ENCODE measurements at places on chromosomes 11 and 22.
A peak's percentile ranks its signal among the peaks of the same experiment; 100 is the strongest.

DNA sequence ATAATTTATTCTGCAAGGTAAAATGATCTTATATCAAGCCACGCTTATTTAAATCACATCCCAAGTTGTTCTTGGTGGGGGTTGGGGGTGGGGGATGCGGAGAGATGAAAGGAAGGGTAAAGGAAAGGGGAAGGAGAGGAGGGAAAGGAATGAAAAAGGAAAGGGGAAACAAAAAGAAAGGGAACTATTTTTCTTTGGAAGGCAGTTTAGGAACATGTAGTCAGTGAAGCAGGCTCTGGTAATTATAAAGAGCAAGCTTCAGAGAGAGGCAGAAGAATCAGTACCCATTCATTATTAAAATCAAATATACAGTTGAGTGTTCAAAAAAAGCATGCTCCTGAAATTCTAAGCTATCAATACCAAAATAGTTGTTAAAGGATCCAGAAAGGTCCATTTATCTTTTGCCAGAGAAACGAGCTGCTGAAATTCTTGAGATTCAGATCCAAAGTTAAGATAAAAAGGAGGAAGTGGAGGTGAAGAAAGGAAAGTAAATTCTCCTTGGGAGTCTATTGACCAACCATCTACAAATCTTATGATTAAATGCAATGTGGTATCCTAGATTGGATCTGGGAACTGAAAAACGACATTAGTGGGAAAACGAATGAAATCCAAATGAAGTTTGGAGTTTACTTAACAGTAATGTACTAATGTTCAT is 107.4 kb downstream of the SGSM3 start:
- no peak for DNase-seq

DNA sequence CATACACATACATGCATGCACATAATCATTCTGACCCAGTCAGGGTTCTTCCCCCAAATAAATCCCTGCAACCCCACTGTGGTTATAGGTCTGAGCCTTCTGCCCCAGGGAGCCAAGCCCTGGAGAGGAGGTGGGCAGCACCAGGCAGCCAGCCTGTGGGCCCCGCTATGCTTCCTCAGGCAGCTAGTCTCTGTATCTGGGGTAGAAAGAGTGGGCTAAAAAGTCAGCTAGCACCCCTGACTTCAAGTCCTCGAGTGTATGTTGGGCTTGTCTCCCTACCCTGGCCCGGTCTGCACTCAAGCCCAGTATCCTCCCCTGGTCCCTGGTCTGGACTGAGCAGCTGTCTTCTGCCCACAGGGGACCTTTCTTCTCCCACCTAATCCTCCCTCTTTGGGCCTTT is 28.0 kb downstream of the KCNQ1OT1 start:
- no peak for DNase-seq

DNA sequence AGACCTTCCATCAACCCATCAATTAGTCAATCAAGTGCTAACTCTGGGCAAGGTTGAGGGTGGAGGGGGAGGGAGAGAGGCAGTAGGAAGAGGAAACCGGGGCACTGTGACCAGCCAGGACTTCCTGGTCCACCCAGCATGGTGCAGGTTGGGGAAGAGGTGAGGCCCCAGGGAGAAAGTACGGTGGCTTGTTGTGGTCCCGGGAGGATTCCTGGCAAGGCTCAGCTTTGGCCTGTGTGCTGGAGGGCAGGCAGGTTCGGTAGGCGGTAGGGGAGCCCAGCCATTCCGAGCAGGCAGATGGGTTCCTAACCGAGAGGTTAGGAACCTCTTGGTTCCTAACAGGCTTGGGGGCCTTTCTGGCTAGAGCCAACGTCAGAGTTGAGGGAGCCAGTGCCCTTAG is 10.8 kb downstream of the ST14 start:
- DNase-seq: no peak

- no peak for DNase-seq
These were observed 96.1 kb upstream of the THY1 start for GRCh38 chr11:119518746-119519730.

DNA sequence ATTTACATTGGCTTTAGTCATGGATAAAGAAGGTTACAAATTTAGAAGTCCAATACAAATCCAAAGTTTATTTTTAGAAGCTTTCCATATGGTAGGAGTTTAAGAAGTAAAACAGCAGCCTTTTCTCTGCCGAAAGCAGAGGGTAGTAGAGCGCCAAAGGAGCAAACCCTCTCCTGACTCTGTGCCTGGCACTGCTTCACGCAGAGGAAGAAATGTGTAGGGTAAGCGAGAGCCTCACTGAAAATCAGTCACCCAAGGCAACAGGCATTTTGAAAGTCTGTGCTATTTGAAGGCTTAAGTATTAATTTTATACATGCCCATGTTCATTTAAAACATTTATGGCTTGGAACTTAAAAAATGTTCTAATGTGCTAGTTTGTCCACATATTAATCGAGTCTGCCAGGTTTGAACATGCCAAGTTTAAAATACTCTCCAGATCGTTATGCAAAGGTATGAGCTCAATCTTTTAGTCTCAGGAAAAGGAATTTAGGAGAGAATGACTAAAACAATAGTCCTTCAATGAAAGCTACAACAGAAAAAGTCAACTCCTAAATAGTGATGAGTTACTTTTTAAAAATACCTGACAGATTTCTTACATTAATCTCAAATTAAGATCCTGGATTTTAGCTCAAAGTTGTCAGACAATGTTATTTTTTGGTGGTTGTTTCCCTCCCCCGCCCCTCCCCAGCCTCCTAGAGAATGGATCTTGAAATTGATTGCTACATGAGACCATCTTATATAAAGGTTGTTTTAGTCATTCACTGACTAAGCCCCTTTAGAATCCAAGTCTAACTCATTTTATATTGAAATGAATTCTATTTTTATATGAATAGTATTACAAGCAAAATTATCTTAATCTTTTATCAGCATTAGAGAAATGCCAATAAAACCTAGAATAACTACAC is 38.7 kb downstream of the MRTFA start:
- DNase-seq: no peak

GRCh38 chr22:36155702-36156101 is 4.9 kb downstream of the APOL3 start:
- no peak for DNase-seq

GRCh38 chr11:84721561-84721961 is 905.6 kb downstream of the DLG2 start:
- DNase-seq: no peak

DNA sequence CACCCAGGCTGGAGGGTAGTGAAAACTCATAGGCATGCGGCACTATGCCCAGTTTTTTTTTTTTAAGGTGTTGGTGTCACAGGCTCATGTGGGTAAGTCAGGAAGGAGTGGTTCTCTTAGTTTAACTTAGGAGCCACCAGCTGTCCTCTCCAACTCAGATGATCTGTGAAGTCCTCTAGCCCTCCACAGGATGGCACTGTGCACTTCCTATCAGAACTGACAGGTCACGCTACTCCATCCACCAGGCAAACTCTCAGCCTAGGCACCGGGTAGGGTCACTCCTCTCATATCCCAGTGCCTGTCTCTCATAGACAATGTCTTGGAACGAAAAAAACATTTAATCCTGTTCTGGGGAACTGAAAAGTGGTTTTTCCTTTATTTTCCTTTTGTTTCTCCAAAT is 16.5 kb downstream of the NAP1L4 start:
- DNase-seq: peak; percentile 48

- no peak for DNase-seq
These were observed 129.0 kb downstream of the MRTFA start for GRCh38 chr22:40507491-40507890.

DNA sequence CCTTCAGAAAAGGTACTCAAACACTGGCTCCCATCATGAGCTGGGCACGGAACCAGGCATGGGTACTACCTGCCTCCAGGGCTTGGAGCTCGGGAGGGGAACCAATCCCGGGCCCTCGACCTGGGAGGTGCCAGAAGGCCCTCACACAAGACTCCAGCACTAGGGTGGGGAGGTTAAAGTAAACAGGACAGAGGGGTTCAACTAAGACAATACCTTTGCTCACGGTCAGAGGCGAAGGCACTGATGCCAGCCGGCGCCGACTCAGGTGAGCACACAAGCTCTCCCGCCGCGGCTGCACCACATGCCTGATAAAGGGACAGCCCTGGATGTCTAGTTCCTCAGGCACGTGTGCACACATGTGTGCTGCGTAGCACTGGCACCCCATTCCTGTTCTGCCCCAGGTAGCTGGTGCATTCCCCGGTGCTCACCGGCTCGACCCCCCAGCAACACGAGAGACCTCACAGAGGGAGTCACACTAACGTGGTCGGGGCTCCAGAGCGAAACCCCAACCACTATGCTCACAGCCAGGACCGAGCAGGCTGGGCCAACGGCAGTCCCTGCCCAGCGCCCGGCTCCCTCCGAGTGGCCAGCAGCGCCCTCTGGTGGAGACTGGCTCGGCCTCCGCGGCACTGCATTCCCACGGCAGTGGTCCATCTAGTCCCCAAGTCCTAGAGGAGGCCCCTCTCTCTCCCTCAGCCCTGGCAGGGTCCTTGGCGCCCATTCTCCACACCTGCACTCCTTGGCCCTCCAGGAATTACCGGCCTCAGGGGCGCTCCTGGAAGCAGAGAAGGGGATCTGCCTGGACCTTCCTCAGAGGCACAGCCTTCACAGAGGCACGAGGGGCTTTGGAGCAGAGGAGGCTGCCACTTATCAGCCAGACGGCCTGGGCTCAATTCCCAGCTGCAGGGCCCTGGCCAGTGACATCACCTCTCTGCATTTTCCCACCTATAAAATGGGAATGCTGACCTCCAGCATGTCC is 28.8 kb upstream of the MOB2 start:
- peak; percentile 65 for DNase-seq

DNA sequence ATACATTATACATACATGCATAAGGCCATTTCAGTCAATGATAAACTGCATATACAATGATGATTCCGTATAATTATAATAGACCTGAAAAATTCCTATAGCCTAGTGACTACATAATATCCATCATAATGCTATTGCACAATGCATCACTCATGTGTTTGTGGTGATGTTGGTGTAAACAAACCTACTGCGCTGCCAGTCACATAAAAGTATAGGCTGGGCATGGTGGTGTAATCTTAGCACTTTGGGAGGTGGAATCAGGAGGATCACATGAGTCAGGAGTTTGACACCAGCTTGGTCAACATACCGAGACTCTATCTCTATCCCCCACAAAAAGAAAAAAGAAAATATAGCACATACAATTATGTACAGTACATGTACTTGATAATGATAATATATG is 163.7 kb upstream of the DDI1 start:
- DNase-seq: no peak

DNA sequence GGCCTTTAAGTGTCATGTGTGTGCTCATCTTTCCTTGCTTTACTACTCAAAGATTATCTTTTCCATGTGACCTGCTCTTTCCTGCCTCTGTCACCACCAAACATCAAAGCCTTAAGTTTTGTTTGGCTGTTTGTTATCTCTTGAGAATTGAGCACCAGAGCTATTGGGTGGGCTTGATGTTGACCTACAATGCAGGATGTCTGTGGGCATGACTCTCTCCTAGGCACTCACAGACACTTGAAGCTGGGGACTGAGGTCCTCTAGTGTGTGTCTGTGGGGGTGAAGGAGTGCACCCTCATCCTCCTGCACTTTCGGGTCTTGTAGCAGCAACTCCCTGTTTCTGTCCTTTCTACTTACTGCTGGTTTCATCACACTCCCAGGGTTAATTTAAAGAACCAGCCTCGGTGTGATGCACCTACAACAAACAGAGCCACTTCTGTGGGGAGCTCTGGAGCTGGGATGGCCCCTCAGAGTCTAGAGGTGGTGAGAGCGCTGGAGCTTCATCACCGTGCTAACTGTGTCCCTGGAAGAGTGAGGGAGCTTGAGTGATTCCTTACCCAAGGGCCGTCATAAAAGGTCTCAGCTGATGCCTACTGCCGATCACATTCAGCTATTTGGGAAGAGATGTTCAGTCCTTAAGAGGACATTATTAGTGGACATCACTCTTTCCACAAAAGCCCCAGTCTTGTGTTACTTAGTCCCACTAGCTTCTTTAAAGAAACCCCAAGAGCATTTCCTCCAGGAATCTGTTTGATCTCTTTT is 56.3 kb downstream of the LRRC74B start:
- DNase-seq: no peak

GRCh38 chr22:29574762-29575450 is 6.0 kb downstream of the NIPSNAP1 start:
- DNase-seq: no peak

GRCh38 chr11:8040921-8041285 is 40.1 kb upstream of the TUB start:
- no peak for DNase-seq

GRCh38 chr11:34266090-34266912 is 91.5 kb downstream of the ABTB2 start:
- no peak for DNase-seq
